PC-9 (cell line): ENCODE measurements at places on chromosomes 3 and 15.
A peak's percentile ranks its signal among the peaks of the same experiment; 100 is the strongest.

DNA sequence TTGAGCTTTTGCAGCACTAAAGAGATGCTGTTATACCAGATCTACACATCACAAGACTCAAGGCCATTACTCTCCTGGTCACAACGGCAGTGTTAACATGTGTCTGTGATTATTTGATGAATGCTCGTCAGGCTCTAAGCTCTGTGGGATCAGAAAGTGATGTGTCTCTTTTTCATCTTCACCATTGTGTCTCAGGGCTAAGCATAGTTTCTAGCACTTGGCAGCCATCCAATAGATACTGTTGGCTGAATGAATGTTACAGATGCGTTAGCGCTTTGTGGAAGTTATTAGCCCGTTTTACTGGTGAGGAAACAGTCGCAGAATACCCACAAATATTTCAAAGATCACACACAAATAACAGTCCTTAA is 1.2 kb upstream of the FAM81A start:
- DNase-seq: no peak

GRCh38 chr15:45174069-45174468 is 13.7 kb downstream of the SHF start:
- DNase-seq: no peak

- no peak for DNase-seq
These were observed 407.1 kb upstream of the CFAP20DC start for GRCh38 chr3:59456852-59457485.

DNA sequence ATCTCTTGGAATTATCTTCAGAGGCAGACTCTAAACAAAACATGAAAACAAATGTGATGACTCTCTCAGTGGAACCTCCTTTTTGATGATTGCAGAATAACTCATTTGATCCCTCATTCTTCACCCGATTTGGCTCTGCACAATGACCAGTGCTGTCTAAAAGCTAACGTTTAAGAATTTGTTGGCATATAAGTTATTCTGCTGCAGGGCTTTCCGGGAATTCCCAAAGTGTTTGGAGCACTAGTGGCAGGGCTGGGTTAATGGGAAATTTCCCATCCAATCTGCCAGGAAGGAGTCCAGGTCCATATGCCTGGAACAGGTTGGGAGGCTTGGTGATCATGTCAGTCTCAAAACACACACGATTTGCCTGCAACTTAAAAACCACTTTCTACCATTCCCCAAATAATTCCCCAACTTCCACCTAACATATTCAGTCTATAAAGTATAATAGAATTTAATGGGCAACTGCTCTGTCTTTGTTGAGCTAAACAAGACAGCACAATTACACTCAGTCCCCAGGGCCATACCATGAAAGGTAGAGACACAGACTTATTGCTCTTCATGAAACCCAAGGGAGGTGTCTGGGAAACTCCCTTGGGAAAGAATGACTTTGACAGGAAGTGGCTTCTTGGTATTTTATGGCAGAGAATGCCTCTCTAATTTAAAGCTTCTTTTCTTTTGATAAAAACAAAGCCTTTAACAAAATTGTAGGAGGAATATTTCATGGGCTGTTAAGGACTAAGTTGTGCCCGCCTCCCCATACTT is 38.0 kb downstream of the ARRDC4 start:
- DNase-seq: no peak

- no peak for DNase-seq
These were observed 29.3 kb downstream of the PIGB start for GRCh38 chr15:55348281-55348778.

DNA sequence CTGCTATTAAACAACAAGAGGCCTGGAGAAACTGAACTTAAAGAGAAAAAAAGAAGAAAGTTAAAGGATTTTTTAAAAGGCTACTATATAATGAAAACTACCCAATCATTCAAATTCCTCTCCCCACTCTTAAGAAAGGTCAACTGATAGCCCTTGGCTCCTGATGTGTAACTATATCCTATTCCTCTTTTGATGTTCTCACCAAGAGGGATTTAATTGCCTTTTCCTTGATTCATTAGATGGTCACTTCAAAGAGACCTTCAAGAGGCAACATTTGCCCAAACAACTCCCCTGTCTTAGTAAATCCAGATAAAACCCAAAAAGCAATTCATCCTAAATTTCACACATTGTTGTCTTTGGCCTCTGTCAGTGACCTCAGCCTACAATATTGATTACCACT is 86.0 kb downstream of the FMN1 start:
- no peak for DNase-seq

- peak; percentile 52 for DNase-seq
These were observed 398.4 kb upstream of the TBL1XR1 start for GRCh38 chr3:177595530-177596188.

DNA sequence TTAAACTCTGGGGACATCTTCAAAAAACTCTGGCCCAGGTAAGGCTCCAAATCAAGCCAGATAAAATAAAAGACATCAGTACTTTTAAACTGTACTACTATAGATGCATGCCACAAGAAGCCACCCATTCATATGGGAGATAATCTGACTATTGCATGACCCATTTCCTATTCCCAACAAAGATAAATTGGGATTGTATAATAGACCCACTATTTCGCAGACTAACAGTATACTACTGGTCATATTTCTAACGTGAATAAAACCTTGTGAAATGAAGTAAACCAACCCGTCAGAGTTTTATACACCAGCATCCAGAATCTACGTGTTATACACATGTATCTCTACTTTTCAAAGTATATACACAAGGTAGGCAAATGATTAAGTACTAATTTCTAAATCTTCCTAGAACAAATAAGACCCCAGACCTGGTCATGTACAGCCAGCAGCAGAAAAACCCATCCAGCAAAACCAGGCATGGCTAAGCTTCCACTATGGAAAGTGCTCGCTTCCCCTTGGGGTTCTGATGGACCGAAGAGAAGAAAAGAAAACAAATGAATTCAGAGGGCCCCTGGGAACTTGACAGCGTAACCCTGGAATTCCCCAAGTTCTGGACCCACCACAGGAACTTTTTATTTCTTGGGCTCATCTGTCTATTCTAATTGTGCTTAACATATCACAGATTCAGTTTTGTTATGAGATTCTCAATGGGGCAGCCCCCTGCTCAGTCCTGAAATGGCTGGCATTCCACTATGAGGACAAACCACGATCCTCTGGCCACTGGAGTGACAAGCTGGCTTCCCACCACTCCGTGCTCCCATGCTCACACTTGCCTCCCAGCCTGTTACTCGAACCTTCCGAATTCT is 69.1 kb downstream of the MB21D2 start:
- no peak for DNase-seq

DNA sequence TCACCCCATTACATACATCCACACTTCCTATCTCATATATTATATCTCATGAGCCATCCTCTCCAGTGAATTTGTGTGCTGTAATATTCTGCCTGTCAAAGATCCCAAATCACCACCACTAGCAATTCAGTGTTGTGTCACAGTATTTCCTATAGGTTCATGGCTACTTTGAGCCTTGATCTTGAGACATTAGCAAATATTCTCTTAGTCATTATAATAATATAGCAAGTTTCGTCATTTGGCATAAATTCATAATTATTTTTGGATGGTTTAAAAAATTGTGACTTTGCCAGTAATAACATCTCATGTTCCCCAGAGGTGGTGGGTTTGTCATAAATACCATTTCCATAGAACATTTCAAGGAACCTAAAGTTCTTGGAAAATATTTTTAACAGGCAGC is 47.7 kb downstream of the CMSS1 start:
- no peak for DNase-seq

- no peak for DNase-seq
These were observed 208.0 kb upstream of the BHLHE40 start for GRCh38 chr3:4771243-4771642.

GRCh38 chr3:101017017-101017416 is 23.8 kb upstream of the ABI3BP start:
- no peak for DNase-seq

GRCh38 chr3:134094491-134094890 is 64.8 kb upstream of the SLCO2A1 start:
- no peak for DNase-seq

DNA sequence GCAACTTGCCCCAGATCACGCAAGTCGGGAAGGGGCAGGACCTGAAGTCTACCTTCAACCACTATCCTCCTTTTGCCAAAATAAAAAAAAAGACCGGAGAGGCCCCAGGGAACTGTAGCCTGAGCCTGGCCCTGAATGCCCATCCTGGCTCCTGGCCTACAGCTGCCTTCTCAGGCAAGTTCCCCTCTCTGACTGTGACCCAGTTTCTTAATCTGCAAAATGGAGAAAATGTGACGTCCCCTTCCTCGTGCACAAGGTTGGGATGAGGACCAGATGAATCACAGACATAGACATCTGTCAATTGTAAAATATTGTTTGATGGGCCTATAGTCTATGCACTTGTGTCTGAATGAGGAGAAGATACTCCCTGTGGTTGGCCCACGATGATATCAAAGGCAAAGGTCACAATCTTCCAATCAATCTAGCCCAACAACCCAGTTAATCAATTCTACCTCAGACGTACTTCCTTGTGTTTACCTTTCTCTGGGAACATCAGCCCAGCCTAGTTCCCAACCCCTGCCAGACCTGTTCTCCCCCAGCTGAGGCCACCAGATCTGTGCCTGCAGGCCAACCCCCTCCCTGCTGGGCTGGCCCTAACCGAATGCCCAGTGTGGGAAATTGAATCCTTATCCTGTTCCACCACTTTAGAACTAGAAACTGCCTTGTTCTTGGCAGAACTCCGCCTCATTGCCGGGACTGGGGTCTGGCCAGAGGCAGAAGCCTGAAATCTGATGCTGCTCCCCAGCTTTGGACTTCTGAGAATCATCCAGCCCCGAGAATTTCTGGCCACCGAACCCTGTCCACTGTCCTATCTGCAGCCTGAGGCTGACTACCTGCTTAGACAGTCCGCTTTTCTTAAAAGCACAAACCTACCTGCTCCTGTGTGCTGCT is 101.8 kb upstream of the LIPC start:
- peak; percentile 96 for DNase-seq

DNA sequence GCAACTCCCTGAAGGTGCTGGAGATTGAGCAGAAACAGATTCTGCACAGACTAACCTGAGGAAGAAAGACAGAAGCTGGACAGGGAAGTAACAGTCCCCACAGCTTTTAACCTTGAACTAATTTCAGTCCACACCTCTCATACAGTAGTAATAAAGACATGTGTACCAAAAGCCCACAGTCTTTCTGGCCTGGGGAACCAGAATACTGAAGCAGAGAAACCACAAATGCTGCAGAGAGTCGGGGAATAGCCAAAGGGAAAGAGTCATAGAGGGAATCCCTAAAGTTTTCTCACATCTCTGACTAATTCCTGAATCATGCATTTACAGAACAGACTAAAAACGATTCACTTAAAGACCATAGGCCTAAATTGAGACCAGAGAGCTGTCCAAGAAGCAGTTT is 503.4 kb upstream of the NECTIN3 start:
- DNase-seq: peak; percentile 27

DNA sequence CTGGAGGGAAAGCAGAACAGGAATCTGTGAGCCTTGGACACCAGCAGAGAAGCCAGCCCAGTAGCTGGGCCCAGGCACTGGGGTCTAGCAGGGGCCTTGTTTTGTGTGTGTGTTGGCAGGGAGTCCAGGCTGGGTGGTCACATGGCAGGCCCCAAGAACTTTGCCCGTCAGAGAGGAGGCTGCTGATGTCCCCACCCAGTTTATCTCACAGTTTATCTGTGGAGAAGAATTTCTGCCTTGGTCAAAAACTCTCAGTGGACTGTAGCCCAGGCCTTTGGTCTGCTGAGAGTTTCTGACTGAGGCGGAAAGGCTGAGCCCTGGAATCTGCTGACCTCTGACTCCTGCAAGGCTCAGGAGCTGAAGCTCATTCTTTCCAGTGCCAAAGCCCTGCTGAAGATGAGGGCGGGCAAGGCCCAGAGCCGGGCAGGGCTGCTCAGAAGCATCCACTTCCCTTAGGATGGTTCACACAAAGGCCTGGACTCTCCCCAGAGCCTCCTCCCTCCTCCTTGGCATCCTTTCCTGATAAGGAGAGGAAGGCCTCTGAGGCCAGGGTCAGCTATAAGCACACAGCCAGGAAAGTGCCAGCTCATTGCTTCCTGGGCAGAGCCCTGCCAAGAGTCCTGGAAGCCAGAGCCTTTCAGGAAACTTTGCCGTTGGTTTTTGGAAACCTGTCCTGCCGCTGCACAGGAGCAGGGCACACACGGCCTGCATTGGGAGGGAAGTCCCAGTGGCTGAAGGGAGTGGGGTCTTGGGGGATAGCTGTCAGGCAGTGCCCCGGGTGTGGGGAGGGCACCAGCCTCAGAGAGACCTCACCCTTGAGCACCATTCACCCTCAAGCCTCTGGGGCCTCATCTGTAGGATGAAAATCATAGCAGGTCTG is 37.2 kb upstream of the SLCO2A1 start:
- DNase-seq: no peak

DNA sequence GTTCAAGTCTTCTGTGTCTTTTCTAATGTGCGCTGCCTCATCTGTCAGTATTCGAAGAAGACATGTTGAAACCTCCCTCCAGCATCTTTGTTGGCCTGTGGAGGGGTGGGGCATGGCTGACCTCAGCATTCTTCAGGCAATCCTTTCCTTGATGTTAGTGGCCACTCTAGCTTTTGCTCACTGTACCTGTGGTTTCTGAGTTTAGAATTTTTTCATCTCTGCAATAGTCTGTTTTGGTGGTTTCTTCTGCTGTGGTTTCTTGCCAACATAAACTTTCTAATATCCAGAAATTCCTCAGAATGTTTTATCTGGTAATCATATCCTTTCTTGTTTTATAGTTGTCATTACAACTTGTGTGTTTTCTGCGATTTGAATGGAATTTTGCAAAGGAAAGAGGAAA is 251.3 kb upstream of the NR2E3 start:
- DNase-seq: no peak

GRCh38 chr3:54309601-54310000 is 187.2 kb downstream of the CACNA2D3 start:
- no peak for DNase-seq

DNA sequence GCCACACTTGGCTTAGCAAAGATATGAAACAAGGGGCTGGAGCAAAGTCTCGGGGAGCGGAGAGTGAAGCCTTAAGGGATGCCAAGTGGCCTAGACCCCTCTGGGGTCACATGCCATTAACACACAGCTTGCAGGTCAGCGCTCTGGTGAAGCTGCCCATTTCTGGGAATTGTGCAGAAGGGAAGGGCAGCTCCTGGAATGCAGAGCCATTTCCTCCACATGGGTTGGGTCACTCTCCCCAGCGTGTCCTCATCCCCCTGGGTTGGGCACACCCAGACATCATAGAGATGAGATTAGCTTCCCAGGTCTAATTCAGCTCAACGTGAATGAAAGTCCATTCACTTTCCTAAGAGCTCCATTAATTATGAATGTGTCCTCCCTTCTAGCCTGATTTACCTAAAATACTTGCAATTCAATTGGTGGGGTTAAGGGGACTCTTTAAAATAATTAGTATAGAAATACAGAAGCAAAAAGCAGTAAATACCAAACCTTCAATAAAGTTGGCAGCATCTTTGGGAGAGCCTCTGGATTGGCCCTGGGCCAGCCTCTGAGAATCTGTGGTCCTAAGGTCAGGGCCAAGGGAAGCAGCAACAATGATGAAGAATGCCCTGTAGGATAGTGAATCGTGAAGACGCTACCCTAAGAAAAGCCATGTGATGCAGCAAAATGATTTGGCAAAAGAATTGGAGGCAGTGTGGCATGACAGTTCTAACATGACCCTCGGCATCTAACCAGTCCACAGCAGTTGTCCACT is 17.8 kb downstream of the MRAS start:
- DNase-seq: no peak
